ENCODE measurements at places on chromosomes 4 and X. TPM values are rescaled to one million over a fixed set of nuclear protein-coding genes. Genes with fewer than 3 reads are reported as not detected.

The AGTR2 gene
- total RNA-seq: not detected

The CD40LG gene
- total RNA-seq: 24.0 TPM

- H3K27ac ChIP-seq: no peak overlapping the region
- no peak for DNase-seq
- no peaks in the 10 kb centered on the region for H3K36me3 ChIP-seq
Measured at GRCh38 chr4:68927165-68927564, 24.4 kb downstream of the UGT2A3 start.

- DNase-seq: no peak
- no peak overlapping the region for H3K27ac ChIP-seq
- H3K36me3 ChIP-seq: no peaks in the 10 kb centered on the region
- H3K27me3 ChIP-seq: no peaks in the 10 kb centered on the region
- H3K4me3 ChIP-seq: no peak overlapping the region
Measured at GRCh38 chr4:81503586-81503985, 31.9 kb upstream of the RASGEF1B start.

The PPBP gene
- 173 TPM for total RNA-seq

DNA sequence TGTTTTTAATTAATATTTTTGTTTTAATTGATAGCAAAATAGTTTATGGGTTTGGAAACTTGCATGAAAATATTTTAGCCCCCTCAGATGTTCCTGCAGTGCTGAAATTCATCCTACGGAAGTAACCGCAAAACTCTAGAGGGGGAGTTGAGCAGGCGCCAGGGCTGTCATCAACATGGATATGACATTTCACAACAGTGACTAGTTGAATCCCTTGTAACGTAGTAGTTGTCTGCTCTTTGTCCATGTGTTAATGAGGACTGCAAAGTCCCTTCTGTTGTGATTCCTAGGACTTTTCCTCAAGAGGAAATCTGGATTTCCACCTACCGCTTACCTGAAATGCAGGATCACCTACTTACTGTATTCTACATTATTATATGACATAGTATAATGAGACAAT is 40.4 kb downstream of the MAP7D3 start:
- no peaks in the 10 kb centered on the region for H3K27me3 ChIP-seq
- H3K4me1 ChIP-seq: no peaks in the 10 kb centered on the region
- H3K27ac ChIP-seq: no peak overlapping the region
- DNase-seq: no peak
- peaks cover 5% of the 10 kb centered on the region for H3K36me3 ChIP-seq

DNA sequence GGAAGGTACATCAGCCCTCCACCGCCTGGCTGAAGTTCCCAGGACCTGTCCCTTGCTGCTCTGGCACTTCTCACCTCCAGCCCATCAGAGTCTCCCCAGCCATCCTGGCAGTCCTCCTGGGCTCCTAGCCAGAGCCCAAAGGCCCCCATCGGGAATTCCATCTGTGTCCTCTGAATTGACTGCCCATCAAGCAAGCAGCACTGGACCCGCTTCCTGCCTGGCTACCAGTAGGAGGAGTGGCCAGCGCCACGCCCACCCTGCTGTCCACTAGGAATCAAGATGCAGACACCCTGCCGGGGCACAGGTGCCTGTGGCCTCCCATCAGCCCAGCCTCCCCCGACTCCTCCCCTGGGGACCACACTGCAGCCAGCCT is 47.2 kb downstream of the C4orf50 start:
- no peaks in the 10 kb centered on the region for H3K27me3 ChIP-seq
- H3K27ac ChIP-seq: no peak overlapping the region
- H3K4me1 ChIP-seq: no peaks in the 10 kb centered on the region
- no peak overlapping the region for H3K4me3 ChIP-seq
- DNase-seq: no peak

DNA sequence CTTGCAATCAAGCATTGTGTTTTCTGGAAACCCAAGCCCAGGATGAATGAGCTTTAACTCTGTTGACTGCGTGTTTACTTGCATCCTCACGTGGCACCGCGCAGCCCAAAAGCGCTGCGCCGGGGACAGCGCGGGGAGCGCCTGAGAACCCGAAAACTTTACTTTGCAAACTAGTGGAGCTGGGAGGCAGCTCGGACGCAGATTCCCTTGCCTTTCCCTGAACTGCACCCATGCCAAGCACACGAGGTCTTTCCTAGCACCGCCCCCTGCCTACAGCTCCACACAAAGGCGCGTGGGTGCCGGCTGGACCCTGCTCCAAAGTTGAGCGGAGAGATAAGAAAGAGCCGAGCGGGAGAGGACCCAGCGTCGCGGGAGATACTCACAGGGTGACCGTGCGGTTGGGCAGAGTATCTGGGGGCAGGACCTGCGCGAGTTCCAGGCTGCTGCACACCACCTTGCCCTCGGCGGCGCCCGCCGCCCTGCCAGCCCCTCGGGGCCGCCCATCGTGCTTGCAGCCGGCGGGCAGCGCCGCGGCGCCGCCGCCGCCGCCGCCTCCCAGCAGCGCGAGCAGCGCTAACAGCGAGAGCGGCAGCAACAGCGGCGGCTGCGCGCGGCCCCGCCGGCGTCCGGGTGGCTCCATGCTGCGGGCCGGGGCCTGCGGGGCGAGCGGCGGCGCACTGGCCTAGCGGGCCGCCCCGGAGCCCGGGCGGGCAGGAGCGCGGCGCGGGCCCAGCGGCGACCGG is 550 bp downstream of the ADGRA3 start:
- H3K36me3 ChIP-seq: no peaks in the 10 kb centered on the region
- no peak for DNase-seq
- no peak overlapping the region for H3K27ac ChIP-seq
- H3K4me1 ChIP-seq: no peaks in the 10 kb centered on the region

GRCh38 chrX:105267167-105267566 is 46.7 kb upstream of the TEX13A start:
- DNase-seq: no peak
- H3K4me3 ChIP-seq: no peak overlapping the region
- no peaks in the 10 kb centered on the region for H3K4me1 ChIP-seq
- H3K27ac ChIP-seq: no peak overlapping the region
- no peaks in the 10 kb centered on the region for H3K36me3 ChIP-seq

- H3K36me3 ChIP-seq: no peaks in the 10 kb centered on the region
- no peak overlapping the region for H3K4me3 ChIP-seq
- H3K4me1 ChIP-seq: no peaks in the 10 kb centered on the region
- H3K27me3 ChIP-seq: peaks cover 53% of the 10 kb centered on the region
Measured at GRCh38 chr4:110613745-110614144, 9.1 kb downstream of the PITX2 start.

GRCh38 chr4:95590615-95591014 is 41.8 kb upstream of the UNC5C start:
- no peak for DNase-seq
- H3K4me1 ChIP-seq: no peaks in the 10 kb centered on the region
- no peak overlapping the region for H3K27ac ChIP-seq

The MTNR1A gene
- not detected for total RNA-seq

DNA sequence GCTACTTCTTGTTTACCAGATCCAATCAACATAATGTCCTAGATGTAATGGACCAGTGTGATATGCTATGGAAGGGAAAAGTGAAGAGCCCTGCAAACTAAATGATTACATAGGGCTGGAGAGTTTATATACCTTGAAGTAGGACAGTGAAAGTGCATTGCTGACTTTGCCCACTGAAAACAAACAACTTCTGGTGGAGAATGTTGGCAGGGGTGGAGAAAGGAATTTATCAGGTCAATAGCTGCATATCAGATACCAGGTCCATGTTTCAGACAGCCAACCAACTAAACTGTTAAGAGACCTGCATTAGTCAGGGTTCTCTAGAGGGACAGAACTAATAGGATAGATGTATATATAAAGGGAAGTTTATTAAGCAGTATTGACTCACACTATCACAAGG is 82.4 kb downstream of the DCUN1D4 start:
- H3K27me3 ChIP-seq: no peaks in the 10 kb centered on the region
- no peaks in the 10 kb centered on the region for H3K4me1 ChIP-seq
- DNase-seq: no peak
- H3K4me3 ChIP-seq: no peak overlapping the region
- H3K27ac ChIP-seq: no peak overlapping the region

- H3K36me3 ChIP-seq: no peaks in the 10 kb centered on the region
- H3K27ac ChIP-seq: no peak overlapping the region
- H3K27me3 ChIP-seq: no peaks in the 10 kb centered on the region
- DNase-seq: no peak
Measured at GRCh38 chr4:182528819-182529218, 285.6 kb downstream of the TENM3 start.

- H3K36me3 ChIP-seq: no peaks in the 10 kb centered on the region
- no peak for DNase-seq
- no peaks in the 10 kb centered on the region for H3K4me1 ChIP-seq
- H3K4me3 ChIP-seq: no peak overlapping the region
Measured at GRCh38 chrX:113980953-113981352, 602.9 kb upstream of the HTR2C start.

The NAA11 gene
- not detected for total RNA-seq

GRCh38 chrX:22025751-22026150 is 6.4 kb upstream of the PHEX start:
- no peak for DNase-seq
- H3K4me3 ChIP-seq: no peak overlapping the region
- H3K36me3 ChIP-seq: no peaks in the 10 kb centered on the region
- no peaks in the 10 kb centered on the region for H3K4me1 ChIP-seq
- no peak overlapping the region for H3K27ac ChIP-seq

The NLGN3 gene
- 4.4 TPM for total RNA-seq

- no peaks in the 10 kb centered on the region for H3K4me1 ChIP-seq
- H3K27ac ChIP-seq: no peak overlapping the region
- no peak overlapping the region for H3K4me3 ChIP-seq
- H3K27me3 ChIP-seq: peaks cover 2% of the 10 kb centered on the region
- no peak for DNase-seq
- H3K36me3 ChIP-seq: no peaks in the 10 kb centered on the region
Measured at GRCh38 chr4:87843936-87844335, 11.2 kb downstream of the MEPE start.

The MCF2 gene
- 0.27 TPM for total RNA-seq

The UGT2B11 gene
- total RNA-seq: not detected

The PRDM5 gene
- total RNA-seq: 0.67 TPM

The GNRHR gene
- total RNA-seq: not detected

DNA sequence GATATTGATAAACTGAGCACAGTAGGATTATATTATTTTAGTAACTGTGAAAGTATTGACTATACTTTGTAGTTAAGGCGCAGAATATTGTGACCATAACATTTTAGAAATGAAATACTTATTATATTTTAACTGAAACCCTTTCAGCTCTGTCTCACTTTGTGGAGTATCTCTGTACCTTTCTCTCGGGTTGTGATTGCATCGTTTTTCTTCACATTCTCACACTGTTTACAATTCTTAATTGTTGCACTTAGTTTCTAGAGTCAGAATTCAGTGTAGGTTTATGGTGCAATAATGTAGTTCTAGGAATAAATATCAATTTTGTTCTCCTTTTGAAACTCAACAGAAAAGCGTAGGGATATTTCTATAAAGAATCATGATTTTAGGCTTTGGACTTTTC is 57.7 kb downstream of the UGT2B7 start:
- H3K4me3 ChIP-seq: no peak overlapping the region
- H3K27me3 ChIP-seq: no peaks in the 10 kb centered on the region
- DNase-seq: no peak
- H3K36me3 ChIP-seq: no peaks in the 10 kb centered on the region
- no peaks in the 10 kb centered on the region for H3K4me1 ChIP-seq
- no peak overlapping the region for H3K27ac ChIP-seq

DNA sequence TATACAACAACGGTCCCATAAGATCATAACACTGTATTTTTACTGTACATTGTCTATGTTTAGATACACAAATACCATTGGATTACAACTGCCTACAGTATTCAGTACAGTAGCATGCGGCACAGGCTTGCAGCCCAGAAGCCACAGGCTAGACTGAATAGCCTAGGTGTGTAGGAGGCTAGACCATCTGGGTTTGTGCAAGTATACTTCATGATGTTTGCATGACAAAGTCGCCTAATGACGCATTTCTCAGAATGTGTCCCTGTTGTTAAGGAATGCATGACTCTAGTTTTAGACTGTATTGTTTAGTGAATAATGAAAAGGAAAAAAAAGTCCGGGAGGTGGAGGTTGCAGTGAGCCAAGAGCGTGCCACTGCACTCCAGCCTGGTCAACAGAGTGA is 56.5 kb upstream of the C4orf50 start:
- DNase-seq: no peak
- H3K27ac ChIP-seq: no peak overlapping the region
- H3K27me3 ChIP-seq: no peaks in the 10 kb centered on the region

DNA sequence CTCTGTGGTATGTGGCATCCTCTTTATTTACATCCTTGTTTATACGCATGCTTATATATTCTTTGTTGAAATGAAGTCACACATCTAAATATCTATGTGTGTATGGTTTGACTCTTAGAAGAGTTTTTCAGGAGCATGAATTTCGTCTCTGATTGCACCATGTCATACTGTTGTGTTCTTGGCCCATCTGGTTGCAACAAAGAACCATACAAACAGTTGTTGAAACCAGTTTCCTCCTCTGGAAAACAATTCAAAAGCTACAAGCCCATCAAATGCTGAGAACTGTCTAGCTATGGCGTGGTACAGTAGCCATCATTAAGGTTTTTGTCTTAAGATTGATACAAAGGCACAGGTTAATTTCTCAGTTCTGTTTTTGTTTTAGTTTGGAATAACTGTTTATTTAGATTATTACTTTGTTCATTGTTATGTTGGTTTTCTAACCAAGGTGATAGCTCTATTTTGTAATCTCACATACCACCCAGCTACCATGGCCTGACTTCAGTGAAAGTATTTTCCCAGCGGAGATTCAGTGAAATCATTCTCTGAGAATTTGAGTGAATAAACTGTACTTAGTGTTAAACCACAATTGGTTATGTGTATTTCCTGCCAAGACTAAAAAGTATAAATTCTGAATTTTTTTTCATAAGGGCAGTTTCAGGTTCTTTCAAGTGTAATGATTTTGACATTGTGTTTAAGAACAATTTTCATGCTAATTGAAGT is 91.0 kb downstream of the ARHGAP24 start:
- H3K4me3 ChIP-seq: no peak overlapping the region
- no peak for DNase-seq
- H3K27ac ChIP-seq: no peak overlapping the region

The SORCS2 gene
- not detected for total RNA-seq

The SASH3 gene
- 117 TPM for total RNA-seq

DNA sequence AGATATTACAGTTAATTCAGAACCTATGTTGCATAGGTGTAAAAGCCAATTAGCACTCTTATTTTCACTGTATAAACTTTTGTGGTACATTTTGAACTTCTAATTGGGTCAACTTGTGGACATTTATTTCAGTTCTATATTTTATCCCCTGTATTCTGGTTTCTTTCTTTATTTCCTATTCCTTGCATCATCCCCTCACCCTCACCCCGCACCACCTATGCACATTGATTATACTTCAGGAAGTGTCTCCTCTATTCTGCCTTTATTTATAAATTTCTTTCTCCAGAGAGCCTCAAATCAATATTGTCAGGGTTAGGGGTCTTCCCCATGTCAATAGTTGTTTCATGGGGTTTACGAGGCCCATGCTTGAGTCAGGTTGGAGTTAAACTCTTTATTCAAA is 83.1 kb downstream of the TEX13C start:
- H3K36me3 ChIP-seq: no peaks in the 10 kb centered on the region
- H3K4me1 ChIP-seq: no peaks in the 10 kb centered on the region
- no peak for DNase-seq
- H3K27me3 ChIP-seq: no peaks in the 10 kb centered on the region
- H3K27ac ChIP-seq: no peak overlapping the region
- no peak overlapping the region for H3K4me3 ChIP-seq
